ENCODE measurements at places on chromosomes 1 and 21.

- DNase-seq: no peak
These were observed 21.9 kb downstream of the ADSS2 start for GRCh38 chr1:244429818-244430217.

GRCh38 chr1:32014199-32014947, 705 bp downstream of the KHDRBS1 start:
- peak; percentile 64 for DNase-seq

GRCh38 chr1:205661429-205662134, 18.7 kb downstream of the SLC45A3 start:
- no peak for DNase-seq

GRCh38 chr1:213761845-213762407, 225.8 kb upstream of the PROX1 start:
- peak; percentile 4 for DNase-seq

- DNase-seq: peak; percentile 48
These were observed 1.2 kb downstream of the PABPC4 start for GRCh38 chr1:39575191-39576015.

- DNase-seq: no peak
These were observed 761 bp upstream of the PAX7 start for GRCh38 chr1:18629659-18630510.

DNA sequence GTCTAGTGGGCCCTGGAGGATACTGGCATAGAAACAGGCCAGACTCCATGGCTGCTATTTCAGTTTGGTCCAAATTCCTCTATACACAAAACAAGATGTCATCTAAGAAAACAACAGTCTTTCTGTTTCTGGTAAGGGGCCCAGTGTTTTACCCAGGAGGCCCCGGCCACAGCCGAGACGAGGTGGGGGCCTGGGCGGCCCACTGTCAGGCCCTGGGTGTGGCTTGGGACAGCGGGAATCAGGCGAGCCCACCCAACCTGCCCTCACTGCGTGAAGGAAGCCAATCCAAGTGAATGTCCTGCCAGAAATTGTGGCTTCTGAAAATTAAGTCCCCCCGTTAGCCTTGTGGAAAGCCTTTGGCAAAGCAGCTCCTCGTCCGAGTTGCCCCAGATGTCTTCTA, 31.2 kb upstream of the GPR153 start:
- no peak for DNase-seq

DNA sequence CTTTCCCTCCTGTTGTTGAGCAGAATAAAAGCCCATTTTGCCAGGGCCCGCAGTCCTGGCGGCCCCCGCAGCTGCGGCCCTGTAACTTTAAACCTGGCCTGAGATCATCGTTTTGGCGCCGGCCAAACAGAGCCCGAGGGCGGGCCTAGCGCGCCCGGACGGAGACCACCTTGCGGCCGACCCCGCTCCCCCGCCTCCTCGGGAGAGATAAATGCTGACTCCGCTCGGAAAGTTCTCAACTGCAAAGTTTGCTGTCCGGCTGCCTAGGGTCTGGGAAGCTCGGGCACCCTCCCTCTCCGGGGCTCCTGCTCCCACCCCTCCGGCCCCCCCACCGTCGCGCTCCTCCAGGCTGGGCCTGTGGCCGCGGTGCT, at the start of gene PDPN:
PDPN (plus strand) TSS at position 238 of the 371 bp plus-strand sequence. CDS start 202 bp downstream, outside the sequence.
- peak; percentile 85 for DNase-seq

All from nephron progenitor cell (in vitro differentiated cells).